ENCODE measurements at places on chromosomes 1 and 21. TPM values are rescaled to one million over a fixed set of nuclear protein-coding genes. Genes with fewer than 3 reads are reported as not detected.

The PFDN2 gene
- total RNA-seq = 113 TPM

The F11R gene
- total RNA-seq = 50.6 TPM

The ATP5IF1 gene
- total RNA-seq = 150 TPM

The CFAP107 gene
- not detected for total RNA-seq

The MTF2 gene
- 12.4 TPM for total RNA-seq
